ENCODE measurements at places on chromosomes 5 and 9.

DNA sequence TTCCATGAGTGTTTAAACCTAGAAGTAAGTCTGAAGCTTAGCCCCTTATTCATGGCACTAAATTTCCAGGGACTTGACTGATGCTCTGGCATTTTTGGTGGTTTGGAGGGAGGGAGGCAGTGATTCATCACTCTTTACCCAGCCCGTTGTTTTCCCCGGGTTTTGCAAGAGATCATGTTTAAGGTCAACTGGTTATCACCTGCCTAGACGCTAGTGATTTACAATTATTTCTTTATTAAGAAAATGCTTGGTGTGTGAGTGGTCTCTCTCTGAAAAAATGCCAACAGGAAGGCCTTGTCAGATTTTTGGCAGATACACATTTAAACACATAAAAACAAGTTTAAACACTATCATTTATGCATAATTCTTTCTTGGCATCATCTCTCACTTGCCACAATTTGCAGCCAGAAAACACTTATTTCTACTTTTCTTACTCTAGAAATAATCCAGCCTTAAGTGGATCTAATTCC is 737.9 kb upstream of the ZNF608 start:
- DNase-seq, result no peak

GRCh38 chr9:129656795-129657390 is 8.6 kb upstream of the PRRX2 start:
- no peak for DNase-seq

DNA sequence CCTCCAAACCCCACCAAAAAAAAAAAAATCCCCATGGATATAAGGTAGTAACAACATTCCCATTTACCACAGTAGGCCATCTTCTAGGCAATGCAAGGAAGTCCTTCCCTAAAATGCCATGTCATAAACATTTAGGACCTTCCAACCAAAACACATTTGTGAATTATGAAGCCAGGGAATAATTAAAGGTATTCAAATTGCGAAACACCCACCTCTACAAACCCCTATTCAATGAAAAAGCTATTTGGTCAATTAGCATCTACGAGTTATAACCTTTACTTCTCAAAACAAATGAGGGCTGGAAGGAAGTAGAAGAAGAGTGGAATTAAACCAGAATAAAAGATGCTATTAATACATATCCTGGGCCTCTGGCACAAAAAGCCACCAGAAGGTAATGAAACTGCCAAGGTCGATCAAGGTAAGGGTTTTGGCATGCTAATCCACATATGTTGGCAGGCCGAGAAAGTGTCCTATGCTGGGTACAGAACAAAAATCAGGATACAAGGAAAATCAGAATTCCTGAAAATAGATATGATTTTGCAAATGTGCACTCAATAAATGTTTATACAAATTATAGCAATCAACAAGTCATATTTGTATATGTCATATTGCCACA is 47.7 kb downstream of the MTMR12 start:
- no peak for DNase-seq

GRCh38 chr9:80407220-80407619 is 835.5 kb downstream of the TLE4 start:
- no peak for DNase-seq

DNA sequence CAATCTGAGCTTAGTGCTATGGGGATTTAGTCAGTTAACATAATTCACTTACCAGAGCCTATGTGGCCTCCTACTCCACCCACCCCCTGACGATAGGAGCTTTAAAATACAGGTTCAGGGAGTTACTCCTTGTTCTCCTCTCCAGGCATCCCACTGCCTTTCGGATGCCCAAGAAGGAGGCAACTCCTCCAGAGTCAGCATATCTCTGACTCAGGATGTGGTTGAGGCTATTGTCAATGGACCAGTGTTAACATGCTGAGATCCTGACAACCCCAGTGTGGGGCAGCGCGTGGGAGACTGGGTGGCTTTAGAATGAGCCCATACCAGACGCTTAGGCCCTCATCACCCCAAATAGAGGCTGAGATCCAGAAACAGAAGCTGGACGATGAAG is 27.4 kb downstream of the BICD2 start:
- no peak for DNase-seq

DNA sequence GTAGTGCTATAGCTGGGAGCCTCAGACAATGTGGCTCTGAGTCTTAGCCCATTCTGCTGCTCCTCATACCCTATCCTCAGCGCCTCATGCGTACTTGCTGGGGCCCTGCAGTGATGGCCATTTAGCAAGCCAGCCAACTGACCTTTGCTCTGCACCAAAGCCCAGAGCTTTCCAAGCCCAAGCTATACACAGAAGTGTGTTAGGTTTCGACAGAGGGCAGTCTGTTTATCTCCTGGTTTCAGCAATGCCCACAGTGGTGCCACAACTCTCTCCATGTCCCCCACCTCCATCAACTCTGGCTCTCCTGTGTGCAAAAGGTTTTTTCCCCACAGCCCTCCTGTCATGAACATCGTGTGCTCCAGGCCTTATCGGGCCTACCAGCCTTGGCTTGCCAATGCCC is 16.9 kb downstream of the GNG10 start:
- no peak for DNase-seq

DNA sequence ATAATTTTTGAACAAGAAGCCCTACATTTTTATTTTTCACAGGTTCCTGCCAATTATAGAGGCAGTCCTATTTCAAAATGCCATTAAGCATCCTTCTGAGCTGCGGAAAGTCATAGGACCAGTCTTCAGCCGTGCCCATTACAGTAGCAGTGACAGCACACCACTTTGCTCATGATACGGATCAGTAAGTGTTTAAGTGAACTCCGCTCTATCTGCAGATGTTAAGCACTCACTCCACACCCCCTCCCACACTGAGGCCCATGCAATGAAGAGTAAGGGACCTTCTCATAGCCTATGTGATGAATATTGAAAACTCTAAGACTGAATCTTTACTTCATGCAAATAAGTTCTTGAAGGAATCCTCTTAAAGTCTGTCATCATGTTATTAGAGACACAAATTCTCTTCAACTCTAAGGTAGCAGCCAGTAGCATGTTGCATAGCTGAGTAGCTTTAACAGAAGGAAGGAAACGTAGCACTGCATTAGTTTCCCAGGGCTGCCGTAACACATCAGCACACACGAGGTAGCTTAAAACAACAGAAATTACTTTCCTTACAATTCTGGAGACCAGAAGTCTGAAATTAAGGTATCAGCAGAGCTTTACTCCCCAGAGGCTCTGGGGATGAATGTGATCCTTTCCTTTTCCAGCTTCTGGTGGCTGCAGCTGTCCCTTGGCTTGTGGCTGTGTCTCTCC is 20.3 kb upstream of the TAF11L2 start:
- DNase-seq, result no peak

DNA sequence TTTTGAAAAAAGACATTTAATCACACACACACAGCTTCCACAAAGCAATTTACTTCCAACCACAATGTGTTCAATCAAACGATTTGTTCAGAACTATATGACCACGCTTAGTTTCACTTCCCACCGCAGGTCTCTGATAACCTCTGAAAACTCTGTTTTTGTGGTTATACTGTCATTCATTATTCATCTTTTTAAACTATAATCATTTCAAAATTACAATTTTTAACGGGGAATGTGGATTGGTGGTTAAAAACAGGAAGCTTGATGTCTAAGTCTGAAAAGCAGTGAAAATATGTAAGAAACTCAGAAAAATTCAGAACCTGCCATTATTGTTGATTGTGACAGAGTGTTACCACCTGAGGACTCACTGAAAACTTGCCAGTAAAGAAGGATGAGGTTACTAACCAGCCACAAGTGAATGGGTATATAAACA is 12.7 kb upstream of the TMEM174 start:
- no peak for DNase-seq

- no peak for DNase-seq
Measured at GRCh38 chr9:14783358-14783757, 60.8 kb upstream of the CER1 start.

- DNase-seq, result no peak
Measured at GRCh38 chr5:97133101-97133500, 9.3 kb downstream of the LIX1 start.

GRCh38 chr9:71557310-71557709 is 211.0 kb downstream of the CEMIP2 start:
- no peak for DNase-seq

DNA sequence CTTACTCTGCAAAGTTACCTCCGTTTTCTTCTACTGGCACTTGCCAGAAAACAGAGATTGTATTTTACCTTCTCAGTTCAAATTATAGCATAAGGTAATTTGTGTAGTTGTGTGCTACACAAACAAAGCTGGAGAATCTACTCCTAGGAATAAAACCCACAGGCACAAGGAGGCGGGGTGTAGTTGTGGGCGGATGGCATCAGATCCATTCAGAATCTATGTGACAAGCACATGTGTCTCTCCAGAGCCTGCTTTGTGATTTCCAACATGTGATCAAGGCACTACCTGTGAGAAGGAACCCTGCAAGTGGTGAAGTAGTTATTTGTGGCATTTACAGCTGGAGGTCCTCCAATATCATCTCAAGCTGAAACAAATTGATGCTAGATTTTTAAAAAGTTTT is 39.0 kb downstream of the GAS1 start:
- DNase-seq, result no peak

DNA sequence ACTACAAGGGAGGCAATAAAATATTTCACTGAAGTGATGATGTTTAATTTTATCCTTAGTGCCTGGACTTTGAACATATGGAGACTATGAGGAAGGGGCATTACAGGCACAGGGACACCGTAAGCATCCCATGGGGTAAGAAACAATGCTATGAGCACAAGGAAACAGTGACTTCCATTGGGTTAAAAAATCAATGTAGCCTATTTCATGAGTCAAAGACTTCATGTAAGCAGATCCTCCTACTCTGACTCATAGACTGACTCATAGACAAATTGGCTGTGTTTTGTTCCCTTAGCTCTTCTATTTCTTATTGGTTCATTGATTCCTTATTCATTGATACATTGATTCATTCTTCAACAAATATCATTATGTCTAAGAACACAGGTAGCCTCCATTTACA is 351.0 kb downstream of the PRELID2 start:
- DNase-seq, result no peak

GRCh38 chr9:127159949-127160610 is 37.6 kb upstream of the ANGPTL2 start:
- DNase-seq, result no peak

- no peak for DNase-seq
Measured at GRCh38 chr9:132698989-132699388, 28.7 kb downstream of the GTF3C4 start.

GRCh38 chr5:111472096-111472495 is 40.2 kb downstream of the STARD4 start:
- DNase-seq, result no peak

- no peak for DNase-seq
Measured at GRCh38 chr5:136225796-136226195, 32.8 kb upstream of the SMIM32 start.

DNA sequence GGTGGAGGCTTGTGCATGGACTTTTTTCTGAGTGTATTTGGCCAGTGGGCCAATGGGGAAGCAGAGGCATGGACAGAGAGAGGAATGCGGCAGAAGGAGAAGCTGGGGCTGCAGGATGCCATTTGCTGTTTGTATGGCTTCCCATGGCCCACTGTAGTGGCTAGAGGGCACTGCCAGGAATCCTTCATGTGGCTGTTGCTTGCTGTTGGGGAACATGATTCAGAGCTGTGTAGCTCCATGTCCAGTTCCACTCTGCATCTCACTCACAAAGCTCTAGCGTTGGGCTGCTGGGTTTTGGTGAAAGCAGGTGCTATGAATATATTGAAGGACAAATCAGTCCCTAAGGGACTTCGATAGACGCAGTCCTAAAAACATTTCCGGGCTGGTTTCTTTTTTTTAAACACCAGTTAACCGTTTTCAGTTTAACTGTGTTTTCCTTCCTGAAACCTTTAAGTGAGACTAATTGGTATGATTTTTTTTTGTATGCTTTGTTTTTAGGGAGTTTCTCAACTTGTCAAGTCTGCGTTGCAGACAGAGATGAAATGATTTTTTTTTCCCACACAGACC is 51.3 kb downstream of the SLC22A5 start:
- no peak for DNase-seq

- no peak for DNase-seq
Measured at GRCh38 chr5:153671653-153672346, 181.3 kb downstream of the GRIA1 start.

- DNase-seq, result no peak
Measured at GRCh38 chr5:83724001-83724400, 3.3 kb upstream of the HAPLN1 start.

GRCh38 chr5:92653730-92654461 is 927.1 kb downstream of the NR2F1-AS1 start:
- DNase-seq, result no peak

- DNase-seq, result peak; percentile 10
Measured at GRCh38 chr5:154937718-154938466, at the start of gene GEMIN5. Gene GEMIN5, minus strand, starts transcription at chr5:154938211. Its CDS starts 78 bp downstream, at chr5:154938133.

- no peak for DNase-seq
Measured at GRCh38 chr9:6199596-6199995, 16.0 kb upstream of the IL33 start.

DNA sequence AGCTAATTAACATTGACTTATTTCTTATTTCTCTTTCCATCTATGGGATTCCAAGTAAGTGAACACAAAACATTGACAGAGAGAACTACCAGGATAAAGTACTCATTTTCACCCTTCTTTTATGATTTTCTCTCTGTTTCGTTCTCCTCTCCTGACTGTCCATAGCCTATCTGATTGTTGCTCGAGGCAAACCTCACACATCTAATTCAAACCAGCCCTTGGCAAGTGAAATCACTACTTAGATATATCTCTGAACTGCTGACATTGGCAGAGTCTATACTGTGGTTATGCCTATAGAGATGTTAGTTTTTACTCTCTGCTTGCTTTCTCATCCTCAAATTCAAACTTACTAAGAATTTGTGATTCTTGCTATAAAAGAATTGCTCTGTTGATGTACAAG is 248.8 kb downstream of the ISL1 start:
- no peak for DNase-seq

DNA sequence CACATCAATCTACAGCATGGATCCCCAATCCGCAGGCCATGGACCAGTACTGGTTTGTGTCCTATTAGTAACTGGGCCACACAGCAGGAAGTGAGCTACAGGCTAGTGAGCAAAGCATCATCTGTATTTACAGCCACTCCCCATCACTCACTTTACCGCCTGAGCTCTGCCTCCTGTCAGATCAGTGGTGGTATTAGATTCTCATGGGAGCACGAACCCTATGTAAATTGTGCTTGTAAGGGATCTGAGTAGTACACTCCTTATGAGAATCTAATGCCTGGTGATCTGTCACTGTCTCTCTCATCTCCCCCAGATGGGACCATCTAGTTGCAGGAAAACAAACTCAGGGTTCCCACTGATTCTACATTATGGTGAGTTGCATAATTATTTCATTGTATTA is 212.7 kb upstream of the FAM174A start:
- DNase-seq, result no peak

All from esophagus squamous epithelium (tissue), 5 donors.